Progenitor cell of endocrine pancreas (in vitro differentiated cells): ENCODE measurements at places on chromosomes 1 and 21.
A peak's percentile ranks its signal among the peaks of the same experiment; 100 is the strongest.

DNA sequence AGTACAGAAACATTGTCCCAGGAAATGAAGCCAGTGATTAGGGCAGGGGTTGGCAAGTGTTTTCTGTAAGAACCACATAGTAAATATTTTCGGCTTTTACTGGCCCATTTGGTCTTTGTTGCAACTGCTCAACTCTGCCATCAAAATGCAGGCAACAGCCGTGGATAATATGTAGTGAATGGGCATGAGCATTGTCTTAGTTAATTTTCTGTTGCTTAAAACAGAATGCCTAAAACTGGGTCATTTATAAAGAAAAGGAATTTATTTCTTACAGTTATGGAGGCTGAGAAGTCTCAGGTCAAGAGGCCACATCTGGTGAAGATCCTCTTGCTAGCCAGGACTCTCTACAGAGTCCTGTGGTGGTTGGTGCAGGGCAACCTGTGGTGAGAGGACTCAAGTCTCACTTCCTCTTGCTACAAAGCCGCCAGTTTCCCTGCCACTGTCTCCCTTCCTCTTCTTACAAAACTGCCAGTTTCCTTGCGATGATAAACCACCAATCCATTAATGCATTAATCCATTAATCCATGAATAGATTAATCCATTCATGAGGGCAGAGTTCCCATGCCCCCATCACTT, 166.4 kb downstream of the PSMG1 start:
- DNase-seq, result no peak

DNA sequence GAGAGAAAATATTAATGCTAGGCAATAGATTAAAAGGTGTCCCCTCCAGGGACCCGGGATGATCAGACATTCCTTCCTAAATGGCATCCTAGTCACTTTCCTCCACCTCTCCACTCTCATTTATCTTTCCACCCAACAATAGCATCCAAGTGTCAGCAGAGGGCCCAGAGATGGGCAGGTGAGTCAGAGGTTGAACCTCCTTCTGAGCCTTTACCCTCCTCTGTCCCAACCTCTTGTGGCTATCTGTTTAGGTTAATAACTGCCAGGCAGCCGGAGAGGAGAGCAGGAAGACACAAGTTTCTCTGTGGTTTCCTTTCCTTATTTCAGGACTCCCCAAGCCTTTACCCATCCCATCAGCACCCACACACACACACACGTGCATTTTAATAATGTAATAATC, 4.1 kb downstream of the GJA5 start:
- no peak for DNase-seq

DNA sequence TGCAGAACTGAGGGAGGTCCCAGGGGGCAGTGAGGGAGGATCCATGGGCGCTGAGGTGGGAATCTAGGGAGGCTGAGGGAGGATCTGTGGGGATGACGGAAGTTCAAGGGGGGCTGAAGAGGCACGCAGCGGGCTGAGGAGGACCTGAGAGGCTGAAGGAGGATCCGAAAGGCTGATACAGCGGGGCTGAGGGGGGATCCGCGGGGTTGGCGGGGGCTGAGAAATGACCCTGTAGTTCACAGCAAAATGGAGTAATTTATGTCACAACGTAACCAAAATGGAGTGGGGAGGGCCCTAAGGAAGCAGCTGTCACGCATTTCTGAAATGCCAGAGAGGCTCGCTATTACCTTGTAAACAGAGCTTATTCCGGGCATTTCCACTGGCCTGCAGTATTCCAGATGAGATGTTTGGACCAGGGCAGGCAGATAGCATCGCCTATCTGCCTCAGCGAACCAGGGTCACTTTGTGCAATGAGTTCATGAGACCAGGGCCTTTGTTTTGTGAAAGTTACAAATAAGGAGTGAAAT, 926 bp upstream of the MRPL55 start:
- DNase-seq, result no peak

GRCh38 chr1:41713557-41714327, 205.0 kb downstream of the HIVEP3 start:
- DNase-seq, result no peak

GRCh38 chr1:31421371-31422040, 8.5 kb downstream of the SERINC2 start:
- no peak for DNase-seq

- no peak for DNase-seq
These were observed 75.4 kb downstream of the TTLL7 start for GRCh38 chr1:83923553-83923952.

DNA sequence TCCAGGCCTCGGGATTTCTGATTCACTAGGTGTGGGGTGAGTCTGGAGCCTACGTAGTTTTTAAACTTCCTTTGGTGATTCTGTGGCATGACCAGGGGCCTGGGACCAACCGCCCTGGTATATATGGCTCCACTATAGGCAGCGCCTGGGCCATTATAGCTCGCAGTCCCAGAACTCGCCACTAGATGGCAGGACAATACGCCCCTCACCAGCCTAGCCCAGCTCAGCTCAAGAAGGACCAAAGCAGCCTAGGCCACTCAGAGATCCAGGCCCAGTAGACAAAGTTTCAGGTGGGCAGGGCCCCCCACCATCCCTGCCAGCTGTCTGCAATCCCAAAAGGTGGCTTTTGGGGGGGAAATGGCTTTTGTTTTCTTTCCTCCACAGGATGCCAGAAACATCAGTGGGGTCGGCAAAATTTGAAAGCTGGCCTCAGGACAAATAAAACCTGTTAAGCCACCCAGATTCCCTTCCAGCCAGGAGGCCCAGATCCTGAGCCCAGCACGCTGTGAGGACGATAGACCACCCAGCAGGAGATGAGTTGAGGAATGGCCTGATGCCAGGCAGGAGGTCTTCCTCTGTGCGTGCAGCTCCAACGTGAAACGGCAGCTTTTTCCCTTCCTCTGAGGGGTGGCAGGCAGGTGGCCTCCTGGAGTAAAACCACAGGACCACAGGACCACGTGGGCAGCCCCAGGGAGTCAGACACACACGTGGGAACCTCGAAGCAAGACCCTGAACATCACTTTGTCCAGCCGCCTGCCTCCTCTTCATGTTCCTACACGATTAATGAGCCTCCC, 24.8 kb upstream of the TMEM51 start:
- DNase-seq, result peak; percentile 75

DNA sequence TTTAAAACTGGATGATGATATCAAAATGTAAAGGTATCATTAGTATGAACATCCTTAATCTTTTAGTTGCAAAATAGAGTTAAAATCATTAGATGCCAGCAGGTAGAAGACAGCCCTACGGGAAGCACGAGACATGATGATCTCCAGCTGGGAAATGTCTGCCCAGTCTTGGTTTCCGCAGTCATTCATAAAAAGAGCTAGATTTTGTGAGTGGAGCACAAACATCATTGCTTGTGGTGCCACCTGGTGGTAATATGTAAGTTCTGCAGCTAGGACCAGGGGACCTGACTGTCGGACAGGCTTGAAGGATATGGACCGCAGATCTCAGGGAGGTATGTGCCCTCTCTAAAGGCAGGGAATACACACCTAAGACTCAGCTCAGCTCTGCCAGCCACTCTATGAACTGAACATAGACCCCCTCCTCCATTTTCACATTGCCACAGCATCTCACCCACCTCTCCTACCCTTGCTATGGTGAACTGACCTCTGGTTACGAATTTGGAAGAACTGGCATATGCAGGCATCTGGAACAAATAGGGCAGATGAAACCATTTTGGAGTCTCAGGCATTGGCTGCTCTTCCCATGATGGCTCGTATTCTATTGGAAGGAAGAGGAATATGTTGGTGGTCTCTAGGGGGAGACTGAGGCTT, 9.2 kb downstream of the FCMR start:
- peak; percentile 49 for DNase-seq

GRCh38 chr1:46401154-46401913, 7.2 kb downstream of the FAAH start:
- no peak for DNase-seq

DNA sequence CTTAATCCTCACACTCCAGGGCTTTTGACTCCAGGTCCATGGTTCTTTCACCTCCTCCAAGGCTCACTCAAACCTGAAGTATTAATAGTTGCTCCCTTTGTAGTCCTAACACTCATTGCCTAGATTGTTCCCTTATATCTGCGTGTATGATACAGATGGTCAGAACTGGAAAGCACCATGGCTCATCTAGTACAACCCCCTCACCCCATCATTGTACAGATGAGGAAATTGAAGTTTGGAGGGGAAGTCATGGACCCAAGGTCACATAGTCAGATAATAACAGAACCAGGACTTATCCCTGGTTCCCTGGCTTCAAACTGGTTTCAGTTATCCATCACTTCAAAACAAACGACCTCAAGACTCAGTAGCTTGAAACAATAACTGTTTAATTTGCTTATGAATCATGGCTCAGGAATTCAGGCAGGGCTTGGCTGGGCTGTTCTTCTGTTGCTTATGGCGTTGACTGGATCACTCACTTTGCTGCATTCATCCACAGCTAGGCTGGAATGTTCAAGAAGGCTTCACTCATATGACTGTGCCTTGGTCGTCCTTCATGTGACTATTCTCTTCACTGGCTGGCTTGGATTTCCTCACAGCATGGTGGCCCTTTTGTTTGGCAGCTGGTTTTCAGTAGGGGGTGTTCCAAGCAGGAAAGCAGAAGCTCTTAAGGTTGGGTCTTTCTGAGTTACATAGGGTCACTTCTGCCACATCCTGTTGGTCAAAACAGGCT, 5.0 kb downstream of the NOS1AP start:
- no peak for DNase-seq

DNA sequence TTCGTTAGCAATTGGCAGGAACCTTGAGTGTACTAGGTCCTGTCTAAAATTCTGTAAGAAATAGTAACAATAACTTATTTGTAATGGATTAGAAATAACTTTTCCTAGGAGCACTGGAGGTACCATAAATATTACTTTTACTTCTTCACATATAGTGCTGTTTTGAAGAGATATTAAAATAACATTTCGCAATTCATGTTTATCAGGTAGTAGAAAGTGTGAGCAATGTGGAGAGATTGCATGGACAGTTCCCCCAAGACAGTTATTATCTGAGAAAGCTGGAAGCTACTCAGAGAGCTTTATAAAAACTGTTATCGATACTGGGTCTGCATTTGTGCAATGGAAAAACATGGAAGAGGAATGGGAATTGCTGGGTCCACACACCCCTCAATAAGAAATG, 128.5 kb upstream of the KIF26B start:
- no peak for DNase-seq

GRCh38 chr1:94926915-94927404, at the start of gene CNN3:
Gene CNN3 (minus strand): TSS chr1:94927110. CDS start chr1:94926894, 216 bp downstream.
- peak; percentile 93 for DNase-seq

GRCh38 chr1:42264511-42265190, 70.4 kb downstream of the FOXJ3 start:
- DNase-seq, result no peak

- DNase-seq, result no peak
These were observed 114.2 kb upstream of the IPO9 start for GRCh38 chr1:201714542-201715329.

DNA sequence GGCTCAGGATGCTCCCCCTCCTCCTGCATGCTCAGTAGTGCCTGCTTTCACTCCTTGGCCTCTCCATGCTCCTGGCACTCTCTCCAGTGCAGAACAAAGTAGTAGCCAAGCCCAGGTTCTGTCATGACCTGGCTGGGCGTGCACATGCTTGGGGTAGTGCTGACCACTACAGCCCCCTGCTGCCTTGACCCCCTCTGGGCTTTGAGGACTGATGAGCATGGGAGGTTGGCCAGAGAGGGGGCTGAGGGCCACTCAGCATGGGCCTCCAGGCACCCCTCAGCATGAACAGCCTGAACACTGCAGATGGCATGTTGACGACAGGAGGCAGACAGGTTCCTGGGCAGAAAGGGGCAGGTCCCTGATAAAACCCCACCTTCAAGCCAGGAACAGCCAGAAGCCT, 935.7 kb upstream of the PRMT6 start:
- DNase-seq, result no peak

DNA sequence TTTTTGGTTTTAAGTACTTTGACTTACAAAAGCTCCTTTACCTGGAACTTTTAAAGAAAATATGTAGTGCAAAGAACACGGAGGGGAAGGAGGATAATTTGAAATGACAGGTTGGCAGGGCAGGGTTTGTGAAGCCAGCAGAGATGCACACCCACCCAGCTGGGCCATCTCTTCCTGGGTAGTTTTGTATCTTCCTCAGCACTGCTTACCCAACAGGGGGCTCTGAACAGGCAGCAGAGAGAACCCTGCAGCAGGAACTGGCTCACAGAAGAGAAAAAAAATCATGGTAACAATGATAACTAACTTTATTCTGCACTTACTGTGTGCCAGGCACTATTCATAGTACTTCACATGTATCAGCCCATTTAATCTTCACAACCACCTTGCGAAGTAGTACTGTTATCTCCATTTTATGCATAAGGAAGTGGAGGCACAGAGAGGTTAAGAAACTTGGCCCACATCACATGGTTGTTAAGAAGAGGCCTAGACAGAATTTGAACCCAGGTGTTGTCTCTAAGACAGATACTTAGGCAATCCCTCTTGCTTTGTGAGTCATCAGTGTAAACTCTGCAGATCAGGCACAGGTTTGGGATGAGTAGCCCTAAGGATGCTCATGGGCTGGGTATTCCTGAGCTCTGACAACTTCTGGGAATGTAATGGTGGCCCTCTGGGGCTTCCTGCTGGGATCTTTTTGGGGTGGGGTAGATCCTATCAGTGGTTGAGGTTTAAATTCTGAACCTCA, 60.8 kb downstream of the ELK4 start:
- DNase-seq, result no peak

- DNase-seq, result no peak
These were observed 1.9 kb downstream of the CTSE start for GRCh38 chr1:206021626-206022365.

DNA sequence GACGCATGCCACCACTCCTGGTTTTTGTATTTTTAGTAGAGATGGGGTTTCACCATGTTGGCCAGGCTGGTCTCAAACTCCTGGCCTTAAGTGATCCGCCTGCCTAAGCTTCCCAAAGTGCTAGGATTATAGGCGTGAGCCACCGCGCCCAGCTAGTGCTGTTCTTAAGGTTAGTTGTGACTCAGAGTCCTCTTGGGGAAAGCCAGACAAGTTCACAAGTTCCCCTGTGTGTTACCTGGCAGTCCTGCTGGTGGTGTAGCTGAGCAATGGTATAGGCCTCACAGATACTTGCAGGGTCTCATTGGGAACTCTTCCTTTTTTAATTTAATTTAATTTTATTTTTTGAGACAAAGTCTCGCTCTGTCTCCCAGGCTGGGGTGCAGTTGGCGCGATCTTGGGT, 10.6 kb downstream of the CFAP126 start:
- DNase-seq, result no peak

DNA sequence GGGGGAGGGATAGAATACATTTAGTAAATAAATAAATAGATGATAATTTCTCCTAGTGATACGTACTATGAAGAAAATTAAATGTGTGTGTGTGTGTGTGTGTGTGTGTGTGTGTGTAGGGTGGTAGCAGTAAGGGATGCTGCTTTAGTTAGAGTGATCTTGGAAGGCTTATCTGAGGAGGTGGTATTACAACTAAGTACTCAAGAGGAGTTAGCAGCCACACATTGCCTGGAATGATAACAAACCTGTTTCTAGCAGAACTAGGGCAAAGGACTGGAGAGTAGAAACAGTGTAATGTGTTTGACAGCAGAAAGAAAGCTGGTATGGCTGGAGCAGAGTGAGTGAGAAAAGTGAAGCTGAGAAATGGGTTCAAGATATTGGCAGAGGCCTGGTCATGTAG, 58.3 kb upstream of the FASLG start:
- no peak for DNase-seq
